ENCODE measurements at places on chromosomes 4 and X.
A peak's percentile ranks its signal among the peaks of the same experiment; 100 is the strongest.

DNA sequence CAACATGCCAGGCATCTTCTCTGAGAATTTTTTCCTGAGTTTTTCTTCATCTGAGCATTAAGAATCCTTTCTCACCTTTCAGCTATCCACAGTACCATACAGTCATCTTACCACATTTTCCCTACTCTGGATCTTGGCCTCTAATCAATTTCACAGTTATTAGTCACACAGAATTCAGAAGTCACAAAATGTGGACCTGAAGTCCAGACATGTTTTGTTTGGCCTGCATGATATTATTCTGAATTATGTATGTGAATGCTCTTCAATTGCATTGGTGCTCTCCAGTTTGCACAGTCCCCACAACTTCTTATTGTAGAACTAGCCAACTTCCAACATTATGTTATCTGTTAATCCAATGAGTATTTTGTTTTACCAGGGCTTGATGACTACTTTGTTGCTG lies 102.3 kb upstream of the GRIA3 start:
- DNase-seq = no peak

- DNase-seq = no peak
Measured at GRCh38 chrX:123960956-123961267, 594 bp upstream of the STAG2 start.

DNA sequence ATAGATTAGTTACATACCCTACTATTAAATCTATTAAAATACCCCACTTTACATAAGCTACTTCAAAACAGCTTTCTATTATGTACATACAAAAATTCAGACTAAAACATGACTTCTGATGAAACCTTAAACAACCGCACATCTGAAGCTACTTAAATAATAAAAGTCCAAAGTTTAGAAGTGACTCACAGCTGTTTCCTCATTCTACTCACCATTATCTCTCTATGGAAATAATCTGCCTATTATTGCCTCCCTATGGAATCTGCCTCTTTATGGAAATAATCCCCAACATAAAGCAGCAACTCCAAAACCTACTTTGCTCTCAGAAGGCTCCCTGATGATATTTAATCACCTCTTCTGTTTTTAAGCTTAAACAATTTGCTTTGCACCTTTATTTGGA lies 15.7 kb upstream of the BANK1 start:
- no peak for DNase-seq

DNA sequence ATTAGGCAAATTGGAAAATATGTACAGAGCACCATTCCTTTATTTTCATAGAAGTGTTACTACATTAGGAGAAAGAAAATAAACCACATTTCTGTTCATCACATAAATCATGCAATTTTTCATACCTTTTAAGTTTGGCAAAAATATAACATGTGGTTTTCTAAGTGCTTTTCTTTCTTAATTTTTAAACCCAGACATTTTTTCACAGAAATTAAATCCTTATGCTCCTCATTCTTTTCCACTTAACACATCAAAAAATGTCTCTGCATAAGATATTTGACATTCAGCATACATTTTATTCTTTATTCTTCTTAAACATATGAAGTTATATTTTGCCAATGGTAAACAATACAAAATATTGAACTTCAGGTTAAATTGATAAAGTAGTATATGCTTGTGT lies 826.6 kb upstream of the SLIT2 start:
- DNase-seq = no peak

- no peak for DNase-seq
Measured at GRCh38 chr4:27316176-27316575, 455.5 kb downstream of the STIM2 start.

DNA sequence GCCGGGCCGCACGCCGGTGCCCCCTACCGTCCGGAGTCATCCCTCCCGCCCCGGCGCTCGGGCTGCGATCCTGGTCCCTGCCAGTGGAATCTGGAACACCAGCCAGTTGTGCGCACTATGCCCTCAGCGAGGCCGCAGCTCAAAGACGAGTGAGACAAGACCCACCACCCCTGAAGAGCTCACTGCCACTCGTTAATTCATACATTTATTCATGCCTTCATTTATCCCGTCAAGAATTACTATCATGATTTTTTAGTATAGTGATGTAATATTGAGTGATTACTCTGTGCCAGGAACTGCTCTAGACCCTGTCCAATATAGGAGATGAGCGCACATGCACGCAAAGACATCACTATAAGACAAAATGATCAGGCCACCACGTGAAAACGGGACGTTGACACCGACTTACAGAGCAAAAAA lies 247 bp upstream of the PPA2 start:
- no peak for DNase-seq

DNA sequence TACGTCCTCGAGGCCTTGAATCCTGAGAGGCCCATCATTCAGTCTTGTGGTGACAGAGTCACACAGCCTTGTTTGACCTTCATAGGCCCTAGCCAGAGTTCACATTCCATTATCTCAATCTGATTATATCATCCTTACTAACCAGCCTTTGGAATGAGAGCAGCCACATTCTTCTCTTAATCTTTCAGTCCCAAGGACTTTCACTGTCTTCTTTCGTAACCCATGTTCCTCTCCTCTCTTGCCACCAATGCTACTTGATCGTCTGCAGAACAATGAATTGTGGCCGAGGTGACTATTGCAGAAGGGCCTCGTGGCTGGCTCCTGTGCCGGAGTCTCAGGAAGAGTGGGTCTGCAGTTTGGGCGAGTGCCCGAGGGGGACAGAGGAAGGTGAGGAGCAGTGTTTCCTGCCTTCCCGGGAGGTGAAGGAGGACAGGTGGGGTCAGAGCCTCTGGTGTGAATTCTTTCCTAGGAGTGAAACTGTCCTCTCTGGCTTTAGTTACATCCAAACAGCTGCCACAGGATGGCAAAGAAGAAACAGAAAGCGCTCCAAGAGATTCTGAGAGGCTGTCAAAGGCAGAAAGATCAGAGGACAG lies 94.6 kb downstream of the LIMCH1 start:
- DNase-seq = no peak

DNA sequence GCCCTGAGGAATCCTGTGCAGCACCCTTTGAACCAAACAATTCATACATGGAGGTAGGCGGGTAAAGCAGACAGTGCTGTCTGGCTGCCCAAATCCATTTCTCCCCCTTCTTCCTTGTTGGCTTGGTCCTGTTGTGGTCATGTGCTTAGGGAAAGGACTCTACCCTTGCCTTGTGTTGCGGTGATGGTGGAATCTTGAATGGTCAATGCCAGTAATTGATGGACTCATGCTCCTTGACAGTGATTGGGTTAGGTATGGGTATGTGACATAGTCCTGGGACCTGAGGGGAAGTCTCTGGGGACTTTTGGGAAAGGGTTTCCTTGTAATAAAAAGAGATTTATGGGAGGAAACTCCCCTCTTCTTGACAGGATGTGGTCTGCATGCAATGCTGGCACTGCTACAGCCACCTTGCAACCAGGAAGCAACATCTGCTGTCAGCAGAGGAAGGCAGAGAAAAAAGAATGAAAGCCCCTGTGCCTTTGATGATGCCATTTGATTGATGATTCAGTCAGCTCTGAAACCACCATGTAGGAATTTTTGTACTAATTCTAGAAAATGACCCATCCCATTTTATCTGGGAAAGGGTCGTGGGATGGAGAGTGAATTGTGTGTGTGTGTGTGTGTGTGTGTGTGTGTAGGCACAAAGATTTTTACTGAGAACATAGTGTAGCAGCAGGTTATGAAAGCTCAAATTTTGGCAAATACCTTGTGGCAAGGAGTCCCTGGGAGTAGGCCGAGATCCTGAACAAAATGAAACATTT lies 30.0 kb upstream of the HUWE1 start:
- peak; percentile 33 for DNase-seq

DNA sequence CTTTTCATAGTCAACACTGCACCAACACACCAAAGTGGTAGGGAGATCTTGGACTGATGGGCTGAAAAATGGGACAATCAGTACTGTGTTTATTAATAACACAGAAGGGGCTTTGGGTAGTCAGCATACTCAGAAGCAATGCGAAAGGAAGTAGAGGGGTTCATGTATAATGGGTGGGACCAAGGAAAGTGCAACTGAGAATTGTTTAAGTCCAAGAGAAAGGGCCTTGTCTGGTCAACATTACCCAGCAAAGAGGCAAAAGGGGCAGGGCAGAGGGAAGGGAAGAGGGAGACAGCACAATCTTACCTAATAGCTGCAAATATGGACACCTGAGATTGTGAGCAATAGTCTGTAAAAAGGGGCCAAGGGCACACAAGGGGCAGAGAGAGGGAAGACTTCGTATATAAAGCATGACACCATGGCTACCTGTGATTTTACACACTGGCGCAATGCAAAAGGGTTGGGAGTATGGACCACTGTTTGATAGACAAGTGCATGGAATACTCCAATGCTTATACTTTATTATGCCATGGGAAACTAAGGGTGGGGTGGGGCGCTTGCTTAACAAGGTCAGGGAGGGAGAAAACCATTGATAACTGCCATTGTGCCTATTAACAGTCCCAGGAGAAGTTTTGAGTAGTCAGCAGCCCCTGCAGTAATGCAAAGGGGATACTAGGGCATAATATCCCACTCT lies 279.7 kb downstream of the CHIC1 start:
- no peak for DNase-seq
